CD8-positive, alpha-beta memory T cell (primary cell): ENCODE measurements at places on chromosomes 5 and 9. TPM values are rescaled to one million over a fixed set of nuclear protein-coding genes. Genes with fewer than 3 reads are reported as not detected.

The PCDHB7 gene
- not detected for total RNA-seq

The NUDT12 gene
- 0.86 TPM for total RNA-seq

The FCN1 gene
- 1.6 TPM for total RNA-seq

The PCDHA7 gene
- total RNA-seq, result not detected

DNA sequence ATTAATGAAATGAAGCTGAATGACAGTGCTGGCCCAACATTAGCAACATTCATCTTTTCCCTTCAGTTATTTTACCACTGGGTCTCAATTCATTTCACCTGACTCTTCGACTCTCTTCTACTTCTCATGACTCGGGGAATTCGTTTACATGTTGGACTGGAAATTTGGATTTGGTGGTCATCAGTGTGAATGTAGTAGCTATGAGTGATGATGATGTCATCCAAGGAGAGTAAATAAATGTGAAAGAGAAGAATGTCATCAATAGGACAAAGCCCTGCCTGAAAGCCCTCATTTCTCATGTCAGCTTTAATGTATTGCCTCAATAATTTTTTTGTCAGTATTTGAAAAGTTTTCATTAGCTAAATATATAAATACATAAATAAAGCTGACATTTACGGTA lies 21.9 kb upstream of the CFAP95 start:
- no peak overlapping the region for H3K4me3 ChIP-seq
- no peak for DNase-seq
- H3K27ac ChIP-seq, result no peak overlapping the region

The CRHBP gene
- not detected for total RNA-seq

The SPATA31D4 gene
- not detected for total RNA-seq

- H3K4me1 ChIP-seq, result peaks cover 53% of the 10 kb centered on the region
- H3K27ac ChIP-seq, result no peak overlapping the region
- H3K27me3 ChIP-seq, result no peaks in the 10 kb centered on the region
Measured at GRCh38 chr5:56685503-56686217, 129.7 kb upstream of the MAP3K1 start.
